ENCODE measurements at places on chromosomes 7 and 10.

DNA sequence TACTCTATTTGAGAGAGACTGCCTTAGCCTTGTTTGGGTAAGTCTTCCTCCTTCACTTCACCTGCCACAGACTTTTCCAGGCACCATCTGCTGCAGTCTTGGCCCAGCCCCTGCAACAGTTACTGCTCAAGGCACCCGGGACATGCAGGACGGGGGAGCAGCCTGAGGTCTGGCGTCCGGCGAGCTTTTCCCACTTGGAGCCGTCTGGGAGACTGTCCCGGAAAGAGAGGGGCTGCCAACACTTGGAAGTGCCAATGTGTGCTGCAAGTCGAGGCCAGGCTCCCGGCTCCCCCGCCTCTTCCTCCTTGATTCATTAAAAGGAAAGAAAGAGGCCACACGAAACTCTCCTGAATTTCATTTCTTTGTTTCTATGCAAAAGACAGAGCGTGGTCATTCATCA lies 13.7 kb downstream of the HTRA1 start:
- no peak for DNase-seq

- DNase-seq, result no peak
Measured at GRCh38 chr10:129945941-129946760, 17.9 kb downstream of the EBF3 start.

- no peak for DNase-seq
Measured at GRCh38 chr10:54203401-54203800, 597.6 kb downstream of the PCDH15 start.

GRCh38 chr10:88118729-88119128 lies 255.3 kb downstream of the PTEN start:
- DNase-seq, result no peak

DNA sequence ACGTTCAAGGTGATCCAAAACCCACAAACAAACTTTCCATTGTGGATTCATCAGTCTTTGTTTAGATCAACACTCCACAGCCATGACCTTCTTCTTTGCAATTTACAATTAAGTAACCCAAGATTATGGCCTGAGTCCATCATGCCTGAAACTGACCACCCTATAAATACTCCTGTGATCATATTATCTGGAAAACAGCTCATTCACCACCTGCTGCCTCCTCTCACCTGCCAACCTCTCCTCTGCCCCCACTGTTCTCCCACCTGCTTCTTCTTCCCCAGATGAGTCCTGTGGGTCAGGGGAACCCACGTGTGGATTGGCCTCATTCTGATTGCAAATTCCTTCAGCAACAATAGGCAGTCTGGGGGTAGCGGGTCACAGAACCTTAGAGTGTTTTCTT lies 81.4 kb downstream of the ABLIM1 start:
- DNase-seq, result no peak

- DNase-seq, result no peak
Measured at GRCh38 chr7:116122972-116123595, 87.3 kb upstream of the TES start.

DNA sequence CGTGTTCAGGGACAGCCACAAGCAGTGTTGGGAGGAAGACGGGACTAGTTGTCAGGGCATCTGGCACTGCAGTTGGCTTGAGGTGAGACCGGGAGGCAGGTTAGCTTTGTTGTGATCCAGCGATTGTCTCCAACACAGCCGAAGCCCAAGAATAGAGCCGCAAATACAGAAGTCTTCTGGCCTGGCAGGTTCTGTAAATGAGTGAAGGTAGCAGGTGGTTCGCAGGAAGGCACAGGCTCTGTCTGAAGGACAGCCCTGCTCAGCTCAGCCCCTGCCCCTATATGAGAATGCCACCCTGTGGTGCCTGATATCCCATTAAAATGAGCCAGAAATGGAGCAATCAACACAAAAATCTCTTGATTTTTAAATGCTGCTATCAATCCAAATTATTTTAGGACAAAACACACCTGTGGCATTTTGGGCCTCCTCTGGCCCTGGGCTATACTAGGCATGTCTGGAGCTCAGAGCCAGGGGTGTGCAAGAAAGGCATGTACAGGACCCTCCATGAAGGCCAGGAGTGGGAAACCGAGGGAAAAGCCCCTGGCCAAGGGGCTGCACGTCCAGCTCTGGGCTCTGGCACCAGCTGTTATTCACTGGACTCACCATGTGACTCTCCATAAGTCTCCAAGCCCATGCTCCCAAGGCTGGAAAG lies 11.2 kb upstream of the C10orf71 start:
- DNase-seq, result no peak

DNA sequence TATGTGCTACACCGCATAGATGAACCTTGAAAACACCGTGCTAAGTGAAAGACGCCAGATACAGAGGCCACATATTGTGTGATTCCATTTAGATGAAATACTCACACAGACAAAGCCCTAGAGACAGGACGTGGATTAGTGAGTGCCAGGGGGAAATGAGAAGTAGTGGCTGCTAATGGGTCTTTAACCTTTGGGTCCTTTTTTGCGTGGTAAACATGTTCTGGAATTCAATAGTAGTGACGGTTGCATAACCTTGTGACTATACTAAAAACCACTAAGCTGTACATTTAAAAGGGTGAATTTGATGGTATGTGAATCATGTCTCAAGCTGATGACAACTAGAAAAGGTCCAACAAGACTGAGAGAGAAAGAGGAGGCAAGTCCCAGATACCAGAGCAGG lies 15.6 kb downstream of the SMKR1 start:
- DNase-seq, result no peak

GRCh38 chr10:90470966-90471365 lies 386.9 kb downstream of the HTR7 start:
- no peak for DNase-seq

DNA sequence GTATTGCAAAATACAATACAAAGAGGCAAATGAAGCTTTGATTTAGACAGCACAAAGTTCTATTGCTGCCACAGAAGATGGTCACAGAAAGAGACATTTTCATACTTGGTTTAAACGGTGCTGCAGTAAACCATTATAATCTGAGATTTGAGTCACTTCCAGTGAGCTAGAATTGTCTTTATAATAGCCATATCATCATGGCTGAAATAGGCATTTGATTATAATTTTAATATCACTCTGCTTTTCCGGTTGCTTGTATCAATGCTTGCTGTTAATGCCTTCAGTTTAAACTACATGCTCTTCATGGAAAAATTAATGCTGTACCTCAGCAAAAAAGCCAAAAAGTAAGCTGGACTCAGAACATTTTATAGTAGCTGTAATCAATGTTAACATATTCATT lies 48.5 kb downstream of the CPEB3 start:
- DNase-seq, result no peak

- DNase-seq, result no peak
Measured at GRCh38 chr7:149559711-149560110, 62.1 kb upstream of the ZNF746 start.

GRCh38 chr7:117666031-117666430 lies 186.2 kb downstream of the CFTR start:
- DNase-seq, result no peak

- DNase-seq, result no peak
Measured at GRCh38 chr10:24415455-24416125, 206.7 kb downstream of the KIAA1217 start.

DNA sequence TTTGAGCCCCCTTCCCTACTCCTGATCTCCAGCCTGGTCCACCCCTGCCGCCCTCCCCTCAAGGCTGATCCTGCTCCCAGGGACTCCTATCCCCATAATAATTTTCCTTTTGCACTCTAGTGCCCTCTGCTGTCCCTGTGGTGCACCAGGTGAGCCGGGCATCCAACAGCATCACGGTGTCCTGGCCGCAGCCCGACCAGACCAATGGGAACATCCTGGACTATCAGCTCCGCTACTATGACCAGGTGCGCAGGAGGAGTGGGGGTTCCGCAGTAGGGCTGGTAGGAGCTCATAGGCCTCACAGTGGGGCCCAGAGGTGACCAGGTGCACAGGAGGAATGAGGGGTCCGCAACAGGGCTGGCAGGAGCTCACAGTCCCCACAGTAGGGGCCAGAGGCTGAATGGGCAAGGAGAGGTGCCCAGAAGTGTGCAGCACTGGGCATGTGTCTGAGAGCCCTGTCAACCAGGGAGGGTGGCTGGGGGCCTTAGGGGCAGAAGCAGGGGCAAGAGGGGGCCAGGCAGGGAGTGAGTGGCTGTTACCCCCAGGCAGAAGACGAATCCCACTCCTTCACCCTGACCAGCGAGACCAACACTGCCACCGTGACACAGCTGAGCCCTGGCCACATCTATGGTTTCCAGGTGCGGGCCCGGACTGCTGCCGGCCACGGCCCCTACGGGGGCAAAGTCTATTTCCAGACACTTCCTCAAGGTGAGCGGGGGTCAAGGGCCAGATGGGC lies 11.7 kb downstream of the EPHB6 start:
- no peak for DNase-seq

GRCh38 chr10:50498465-50498864 lies 125.3 kb downstream of the SGMS1 start:
- no peak for DNase-seq

DNA sequence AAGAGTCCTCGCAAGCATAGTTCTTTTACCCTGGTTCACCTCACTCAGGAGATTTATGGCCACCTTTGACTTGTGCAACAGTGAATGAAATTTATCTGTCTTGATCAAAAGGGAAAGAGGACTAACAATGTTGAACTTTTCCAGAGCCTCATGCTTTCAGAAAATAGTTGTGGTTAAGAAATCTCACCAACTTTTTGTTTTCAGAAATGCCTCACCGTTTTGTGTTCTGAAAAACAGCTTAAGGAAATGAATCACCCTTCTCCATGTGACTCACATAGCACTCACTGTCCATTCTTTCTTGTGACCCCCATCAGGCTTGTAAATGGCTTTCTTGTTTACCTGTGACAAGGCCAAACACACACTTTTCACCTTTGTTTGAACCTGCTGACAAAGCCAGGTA lies 148.6 kb upstream of the FAM3C start:
- DNase-seq, result no peak

GRCh38 chr10:13758312-13758711 lies 171.5 kb downstream of the PRPF18 start:
- DNase-seq, result no peak
